GM18507 (cell line): ENCODE measurements at places on chromosomes 7 and 10.
A peak's percentile ranks its signal among the peaks of the same experiment; 100 is the strongest.

- peak; percentile 25 for DNase-seq
These were observed 6.7 kb downstream of the ATP6V1F start for GRCh38 chr7:128869138-128869943.

GRCh38 chr7:124738639-124739038 lies 27.0 kb downstream of the GPR37 start:
- DNase-seq: no peak

DNA sequence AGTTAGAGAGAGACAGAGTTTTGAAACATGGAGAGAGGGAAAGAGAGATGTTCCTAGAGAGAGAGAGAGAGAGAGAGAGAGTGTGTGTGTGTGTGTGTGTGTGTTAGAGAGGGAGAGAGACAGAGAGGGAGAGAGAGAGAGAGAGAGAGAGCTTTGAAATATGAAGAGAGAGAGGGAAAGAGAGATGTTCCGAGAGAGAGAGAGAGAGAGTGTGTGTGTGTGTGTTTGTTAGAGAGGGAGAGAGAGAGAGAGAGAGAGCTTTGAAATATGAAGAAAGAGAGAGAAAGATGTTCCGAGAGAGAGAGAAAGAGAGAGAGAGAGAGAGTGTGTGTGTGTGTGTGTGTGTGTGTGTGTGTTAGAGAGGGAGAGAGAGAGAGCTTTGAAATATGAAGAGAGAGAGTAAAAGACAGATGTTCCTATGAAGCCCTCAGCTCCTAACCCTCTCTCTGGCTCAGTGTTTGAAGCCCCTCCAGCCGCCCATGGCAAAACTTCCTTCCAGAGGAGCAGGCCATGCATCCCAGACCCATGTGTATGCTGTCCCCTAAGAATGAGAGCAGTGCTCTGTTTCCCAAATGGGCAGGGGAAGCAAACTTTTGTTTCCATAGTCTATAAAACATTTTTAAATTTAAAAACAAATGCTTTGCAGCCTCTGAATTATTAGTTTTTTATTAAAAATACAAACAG lies 130.9 kb downstream of the KCNMA1 start:
- no peak for DNase-seq

GRCh38 chr7:4073750-4074149 lies 608.3 kb upstream of the FOXK1 start:
- no peak for DNase-seq

DNA sequence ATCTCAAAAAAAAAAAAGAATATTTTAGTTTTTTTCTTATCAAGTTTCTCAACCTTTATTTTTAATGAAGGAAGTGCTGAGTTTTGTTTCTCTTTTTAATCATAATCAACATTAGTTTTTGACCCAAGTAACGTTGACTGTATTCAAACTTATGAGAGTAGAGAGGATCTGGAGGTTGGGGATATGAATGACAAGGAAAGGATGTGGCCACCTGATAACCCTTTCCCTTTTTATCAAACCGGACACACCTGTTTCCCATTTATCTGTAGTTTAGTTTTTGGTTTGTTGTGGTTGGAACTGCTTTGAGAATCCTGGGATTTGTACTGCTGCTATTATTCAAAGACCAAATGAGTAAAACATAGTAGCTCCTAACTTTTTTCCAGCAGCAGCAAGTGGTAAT lies 38.6 kb downstream of the HACD1 start:
- DNase-seq: no peak

- DNase-seq: no peak
These were observed 178.9 kb upstream of the TMEM106B start for GRCh38 chr7:12032146-12032545.

GRCh38 chr7:107474104-107474521 lies 4.3 kb downstream of the GPR22 start:
- DNase-seq: no peak
